ENCODE measurements at places on chromosomes 12 and 14. TPM values are rescaled to one million over a fixed set of nuclear protein-coding genes. Genes with fewer than 3 reads are reported as not detected.
A peak's percentile ranks its signal among the peaks of the same experiment; 100 is the strongest.

DNA sequence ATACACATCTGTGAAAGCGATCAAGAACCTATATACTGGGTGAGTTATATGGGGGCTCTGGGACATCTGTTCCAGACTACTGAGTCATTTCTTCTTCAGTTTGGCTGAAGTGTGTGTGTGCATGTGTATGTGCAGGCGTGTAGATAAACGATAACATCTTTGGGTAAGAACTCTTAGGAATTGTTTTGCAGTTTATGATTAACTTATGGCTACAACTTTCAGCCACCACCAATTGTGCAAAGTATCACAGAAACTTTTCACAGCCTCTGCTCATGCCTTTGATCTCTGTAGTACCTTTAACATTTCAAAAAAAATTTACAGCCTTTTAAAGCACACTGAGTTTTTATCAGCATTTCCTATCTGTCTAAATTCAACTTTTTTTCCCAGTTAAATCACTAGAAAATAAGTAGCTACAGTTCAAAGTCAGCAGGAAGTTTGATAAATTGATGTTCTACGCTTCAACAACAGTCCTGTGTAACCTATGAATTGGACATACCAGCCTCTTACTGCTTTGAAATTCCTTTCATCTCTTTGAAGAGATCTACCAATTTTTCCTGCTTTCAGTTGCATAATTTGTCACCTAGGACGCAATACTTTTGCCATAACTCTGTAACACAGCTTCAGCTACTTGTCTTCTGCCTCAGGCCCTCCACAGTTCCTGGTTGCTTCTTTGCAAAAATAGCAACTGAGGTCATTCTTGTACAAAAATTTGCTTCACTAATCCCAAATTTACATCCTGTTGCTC is 43.0 kb downstream of the PPM1H start:
- DNase-seq: no peak
- H3K36me3 ChIP-seq: no peaks in the 10 kb centered on the region
- no peaks in the 10 kb centered on the region for H3K27me3 ChIP-seq

OR4E2 gene
- not detected for total RNA-seq

SLC10A1 gene
- not detected for total RNA-seq

- H3K27me3 ChIP-seq: no peaks in the 10 kb centered on the region
- DNase-seq: peak; percentile 16
- H3K36me3 ChIP-seq: no peaks in the 10 kb centered on the region
- no peak overlapping the region for H3K27ac ChIP-seq
Observed at GRCh38 chr14:93901813-93902212, 25.3 kb upstream of the FAM181A start.

CLEC12A gene
- 0.99 TPM for total RNA-seq

GRCh38 chr14:86055512-86056075 is 525.6 kb downstream of the FLRT2 start:
- DNase-seq: no peak
- no peak overlapping the region for H3K27ac ChIP-seq
- no peaks in the 10 kb centered on the region for H3K27me3 ChIP-seq
- H3K4me3 ChIP-seq: no peak overlapping the region

DNA sequence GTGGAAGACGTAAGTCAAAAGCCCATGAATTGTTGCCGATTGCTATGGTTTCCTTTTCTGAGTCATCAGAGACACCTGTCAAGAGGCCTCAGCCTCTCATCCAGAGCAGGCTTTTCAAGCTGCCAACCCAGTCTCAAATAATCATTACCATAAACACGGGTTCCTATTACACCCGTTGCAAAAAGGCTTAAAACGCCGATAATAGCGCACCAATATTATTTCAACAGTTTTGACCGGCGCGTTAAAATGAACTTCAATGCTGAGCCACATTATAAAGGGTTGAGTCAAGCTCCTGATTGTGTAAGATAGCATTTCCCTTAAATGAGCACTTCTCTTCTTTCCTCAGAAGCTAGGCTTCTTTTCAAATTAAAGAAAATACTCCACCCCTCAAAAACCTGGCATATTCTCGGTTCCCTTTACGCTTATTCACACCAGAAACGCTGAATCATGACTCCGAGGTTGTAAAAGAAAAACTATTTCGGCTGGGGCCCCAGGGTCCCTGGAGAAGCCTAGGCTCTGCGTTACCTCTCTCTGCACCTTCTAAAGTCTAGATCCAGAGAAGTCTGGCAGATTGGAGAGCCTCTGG is 1.4 kb downstream of the TMTC1 start:
- DNase-seq: peak; percentile 15
- no peaks in the 10 kb centered on the region for H3K36me3 ChIP-seq
- H3K27me3 ChIP-seq: peaks cover 11% of the 10 kb centered on the region
- H3K4me1 ChIP-seq: peaks cover 17% of the 10 kb centered on the region
- H3K4me3 ChIP-seq: no peak overlapping the region

GRCh38 chr14:69300601-69301221 is 40.8 kb downstream of the GALNT16 start:
- no peaks in the 10 kb centered on the region for H3K27me3 ChIP-seq
- no peak for DNase-seq
- no peak overlapping the region for H3K27ac ChIP-seq
- H3K4me3 ChIP-seq: no peak overlapping the region

DNA sequence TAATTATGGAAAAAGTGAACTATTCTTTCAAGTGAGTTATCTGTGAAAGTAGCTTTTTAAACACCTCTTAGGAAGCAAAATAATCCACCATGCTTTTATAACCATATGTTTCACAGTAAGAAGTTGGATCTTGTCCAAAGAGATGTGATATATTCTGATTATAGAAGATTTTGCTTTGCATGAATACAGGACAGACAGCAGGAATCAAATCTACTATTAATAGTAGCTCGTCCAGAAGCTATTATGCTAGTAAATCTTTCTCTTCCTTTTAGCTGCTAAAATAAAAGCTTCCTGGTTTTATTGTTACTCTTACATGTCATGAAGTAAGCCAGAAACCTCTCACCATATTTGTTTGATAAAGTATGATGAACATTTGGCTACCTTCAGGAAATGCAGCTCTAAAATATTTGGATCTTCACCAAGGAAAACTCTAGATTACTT is 257.0 kb downstream of the IPO8 start:
- H3K27ac ChIP-seq: no peak overlapping the region
- peaks cover 21% of the 10 kb centered on the region for H3K4me1 ChIP-seq
- H3K36me3 ChIP-seq: no peaks in the 10 kb centered on the region
- H3K27me3 ChIP-seq: no peaks in the 10 kb centered on the region
- H3K4me3 ChIP-seq: no peak overlapping the region
- no peak for DNase-seq

NTN4 gene
- 47.7 TPM for total RNA-seq

GNS gene
- 29.3 TPM for total RNA-seq

GRCh38 chr14:78346747-78347146 is 176.6 kb downstream of the NRXN3 start:
- H3K27me3 ChIP-seq: no peaks in the 10 kb centered on the region
- no peak overlapping the region for H3K4me3 ChIP-seq
- no peaks in the 10 kb centered on the region for H3K4me1 ChIP-seq
- H3K36me3 ChIP-seq: no peaks in the 10 kb centered on the region
- no peak for DNase-seq

DNA sequence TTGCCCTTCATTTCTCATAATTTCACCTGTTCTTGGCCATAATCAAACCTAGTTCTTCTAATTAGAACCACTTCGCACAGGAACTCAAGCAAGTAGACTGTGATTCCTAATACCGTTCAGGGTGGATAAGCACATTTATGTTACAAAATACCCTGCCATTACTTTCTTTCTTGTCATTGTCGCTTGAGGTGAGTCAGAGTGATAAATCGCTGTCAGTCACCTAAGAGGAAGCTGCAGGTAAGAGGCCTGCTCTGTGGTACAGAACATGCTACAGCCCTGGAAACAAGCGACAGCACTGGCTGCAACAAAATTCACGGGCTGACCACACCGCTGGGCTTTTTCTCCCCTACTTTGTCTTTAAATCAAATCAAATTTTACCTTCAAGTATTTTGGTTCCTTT is 218.2 kb downstream of the ANO6 start:
- peaks cover 5% of the 10 kb centered on the region for H3K36me3 ChIP-seq
- no peak overlapping the region for H3K27ac ChIP-seq
- no peak overlapping the region for H3K4me3 ChIP-seq
- no peaks in the 10 kb centered on the region for H3K4me1 ChIP-seq
- DNase-seq: no peak

- H3K27ac ChIP-seq: no peak overlapping the region
- H3K4me1 ChIP-seq: no peaks in the 10 kb centered on the region
- no peaks in the 10 kb centered on the region for H3K36me3 ChIP-seq
- H3K4me3 ChIP-seq: no peak overlapping the region
- DNase-seq: no peak
Observed at GRCh38 chr12:124026755-124027745, 54.0 kb downstream of the ZNF664 start.

- no peaks in the 10 kb centered on the region for H3K4me1 ChIP-seq
- H3K4me3 ChIP-seq: no peak overlapping the region
- DNase-seq: no peak
- no peaks in the 10 kb centered on the region for H3K27me3 ChIP-seq
Observed at GRCh38 chr12:62995097-62995496, 60.1 kb upstream of the PPM1H start.

DNA sequence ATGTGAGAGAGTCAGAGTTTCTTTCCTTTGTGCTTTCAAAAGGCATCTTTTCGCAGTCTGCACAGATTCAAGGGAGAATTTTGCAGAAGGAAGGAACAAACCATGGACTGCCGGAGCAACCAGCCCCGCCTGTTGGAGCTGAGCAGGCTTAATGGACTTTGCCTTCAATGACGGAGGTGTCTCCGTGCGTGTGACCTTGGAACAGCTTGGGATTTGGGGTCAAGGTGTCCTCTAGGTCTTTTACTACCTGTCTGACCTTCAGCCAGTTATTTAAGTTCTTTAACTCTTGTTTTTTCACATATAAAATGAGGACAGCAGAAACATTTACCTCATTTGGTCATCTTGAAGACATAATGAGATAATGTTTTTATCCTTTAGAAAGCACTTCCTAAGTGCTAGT is 4.1 kb downstream of the FGF23 start:
- H3K4me1 ChIP-seq: no peaks in the 10 kb centered on the region
- H3K36me3 ChIP-seq: no peaks in the 10 kb centered on the region
- H3K27ac ChIP-seq: no peak overlapping the region
- no peaks in the 10 kb centered on the region for H3K27me3 ChIP-seq
- H3K4me3 ChIP-seq: no peak overlapping the region

CLEC9A gene
- not detected for total RNA-seq

- H3K27ac ChIP-seq: no peak overlapping the region
- H3K27me3 ChIP-seq: no peaks in the 10 kb centered on the region
- no peaks in the 10 kb centered on the region for H3K36me3 ChIP-seq
- H3K4me1 ChIP-seq: no peaks in the 10 kb centered on the region
- no peak overlapping the region for H3K4me3 ChIP-seq
- DNase-seq: no peak
Observed at GRCh38 chr14:49930720-49931119, 37.8 kb downstream of the ARF6 start.

DNA sequence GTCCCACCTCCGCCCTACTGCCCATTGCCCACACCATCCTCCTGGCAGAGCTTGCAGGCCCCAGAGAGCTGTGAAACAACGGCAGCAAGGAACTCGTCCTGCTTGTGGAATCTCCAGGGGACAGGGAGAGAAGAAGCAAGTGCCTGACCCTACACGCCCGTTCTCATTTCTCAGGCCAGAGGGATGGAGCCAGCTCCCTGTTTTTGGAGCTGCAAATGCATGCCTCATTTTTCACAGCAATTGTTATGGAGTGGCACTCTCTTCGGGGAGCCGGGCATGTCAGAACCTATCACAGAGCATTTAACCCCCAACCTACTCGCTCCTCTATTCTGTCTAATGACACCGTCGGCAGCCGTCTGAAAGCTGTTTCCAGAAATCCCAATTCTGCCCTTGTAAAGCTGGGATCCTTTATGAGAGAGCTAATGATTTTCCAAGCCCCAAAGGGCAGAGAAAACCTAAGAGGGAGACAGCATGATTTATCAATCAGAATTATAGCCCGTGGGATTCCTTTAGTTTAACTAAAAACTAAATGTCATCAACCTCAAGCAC is 222.3 kb upstream of the NOS1 start:
- H3K27me3 ChIP-seq: no peaks in the 10 kb centered on the region
- DNase-seq: no peak
- H3K4me3 ChIP-seq: no peak overlapping the region
- peaks cover 3% of the 10 kb centered on the region for H3K4me1 ChIP-seq
- H3K36me3 ChIP-seq: no peaks in the 10 kb centered on the region
- no peak overlapping the region for H3K27ac ChIP-seq

DNA sequence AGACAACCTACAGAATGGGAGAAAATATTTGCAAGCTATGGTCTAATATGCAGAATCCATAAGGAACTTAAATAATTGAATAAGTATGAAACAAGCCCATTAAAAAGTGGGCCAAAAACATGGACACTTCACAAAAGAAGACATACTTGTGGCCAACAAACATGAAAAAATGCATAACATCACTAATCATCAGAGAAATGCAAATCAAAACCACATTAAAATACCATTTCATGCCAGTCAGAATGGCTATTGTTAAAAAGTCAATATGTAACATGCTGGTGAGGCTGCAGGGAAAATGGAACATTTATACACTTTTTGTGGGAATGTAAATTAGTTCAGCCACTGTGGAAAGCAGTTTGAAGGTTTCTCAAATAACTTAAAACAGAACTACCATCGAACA is 945.4 kb upstream of the FLRT2 start:
- H3K36me3 ChIP-seq: no peaks in the 10 kb centered on the region
- H3K27me3 ChIP-seq: no peaks in the 10 kb centered on the region
- H3K4me1 ChIP-seq: peaks cover 8% of the 10 kb centered on the region
- H3K27ac ChIP-seq: no peak overlapping the region

GRCh38 chr14:98925354-98926040 is 346.5 kb downstream of the BCL11B start:
- no peak overlapping the region for H3K4me3 ChIP-seq
- H3K4me1 ChIP-seq: no peaks in the 10 kb centered on the region
- no peaks in the 10 kb centered on the region for H3K27me3 ChIP-seq
- H3K36me3 ChIP-seq: no peaks in the 10 kb centered on the region
- no peak overlapping the region for H3K27ac ChIP-seq

ACVRL1 gene
- 93.9 TPM for total RNA-seq

GRCh38 chr12:127501916-127502315 is 765.1 kb upstream of the TMEM132C start:
- no peaks in the 10 kb centered on the region for H3K36me3 ChIP-seq
- H3K4me3 ChIP-seq: no peak overlapping the region
- H3K27ac ChIP-seq: no peak overlapping the region
- no peaks in the 10 kb centered on the region for H3K4me1 ChIP-seq
- H3K27me3 ChIP-seq: no peaks in the 10 kb centered on the region

All from body of pancreas (tissue), 4 donors.